M059J (cell line): ENCODE measurements at places on chromosomes 5 and 9.
A peak's percentile ranks its signal among the peaks of the same experiment; 100 is the strongest.

DNA sequence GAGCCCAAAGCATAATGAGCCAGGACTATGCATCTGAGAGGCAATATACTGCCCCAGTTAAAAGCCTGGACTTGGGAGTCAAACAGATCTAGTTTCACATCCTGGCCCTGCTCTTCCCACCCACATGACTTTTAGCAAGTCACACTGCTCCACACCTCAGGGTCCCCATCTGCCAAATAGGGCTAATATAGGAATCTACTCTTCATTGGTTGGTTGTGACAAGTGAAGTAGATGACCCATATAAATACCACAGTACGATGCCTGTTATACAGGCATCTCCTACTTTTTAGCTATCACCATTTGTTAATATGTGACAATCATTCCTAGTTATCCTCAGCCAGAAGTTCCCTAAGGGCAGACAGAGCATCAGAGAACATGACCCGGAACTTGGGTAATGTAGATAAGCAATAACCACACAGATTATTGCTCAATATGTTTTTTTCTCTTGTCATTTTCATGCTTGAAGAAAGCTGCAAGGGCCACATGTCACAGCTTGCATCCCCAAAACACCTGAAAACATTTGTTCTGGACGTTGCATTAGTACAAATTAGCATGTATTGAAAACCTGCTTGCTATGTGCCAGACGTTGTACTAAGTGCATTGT is 20.4 kb downstream of the ADAM19 start:
- no peak for DNase-seq

GRCh38 chr5:61280205-61280604 is 51.9 kb upstream of the ZSWIM6 start:
- peak; percentile 94 for DNase-seq

- no peak for DNase-seq
Observed at GRCh38 chr5:179800696-179801201, 5.9 kb downstream of the MGAT4B start.

GRCh38 chr9:92715488-92716231 is 45.7 kb upstream of the IPPK start:
- no peak for DNase-seq

GRCh38 chr5:168843277-168844015 is 264.3 kb upstream of the PANK3 start:
- DNase-seq: no peak

- no peak for DNase-seq
Observed at GRCh38 chr9:109585796-109586195, 87.7 kb upstream of the PTPN3 start.
